Fibroblast of skin of left biceps (primary cell): ENCODE measurements at places on chromosomes 5 and 9.

DNA sequence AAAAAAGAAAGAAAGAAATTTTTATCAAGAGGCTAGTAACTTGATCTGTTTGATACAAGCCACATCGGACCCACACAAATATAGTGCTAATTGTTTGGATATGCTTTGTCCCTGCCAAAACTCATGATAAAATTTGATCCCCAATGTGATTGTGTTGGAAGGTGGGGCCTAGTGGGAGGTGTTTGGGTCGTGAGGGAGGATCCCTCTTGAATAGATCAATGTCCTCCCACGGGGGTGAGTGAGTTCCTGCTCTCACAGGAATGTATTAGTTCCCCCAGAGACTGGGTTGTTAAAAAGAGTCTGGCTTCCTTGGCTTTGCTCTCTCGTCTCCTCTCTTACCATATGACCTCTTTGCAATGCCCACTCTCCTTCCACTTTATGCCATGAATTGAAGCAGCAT is 80.6 kb upstream of the CPLX2 start:
- DNase-seq: no peak

GRCh38 chr5:124283031-124283430 is 463.4 kb downstream of the ZNF608 start:
- DNase-seq: no peak

- no peak for DNase-seq
Observed at GRCh38 chr9:126809068-126809467, 4.2 kb downstream of the ZBTB43 start.

- no peak for DNase-seq
Observed at GRCh38 chr5:177453852-177454396, 7.3 kb downstream of the PRR7 start.

- no peak for DNase-seq
Observed at GRCh38 chr5:112036206-112036605, 279.2 kb upstream of the NREP start.

GRCh38 chr5:68405026-68405684 is 189.6 kb downstream of the PIK3R1 start:
- DNase-seq: no peak
